Calu3 (cell line): ENCODE measurements at places on chromosomes 4 and X.

GRCh38 chr4:84582302-84582987, 482 bp upstream of the CDS1 start:
- peak; percentile 96 for DNase-seq

- no peak for DNase-seq
Observed at GRCh38 chrX:136041254-136041812, 56.1 kb downstream of the SLC9A6 start.

- no peak for DNase-seq
Observed at GRCh38 chrX:10414862-10415261, 205.5 kb downstream of the MID1 start.

- no peak for DNase-seq
Observed at GRCh38 chr4:55296096-55296495, 49.9 kb upstream of the SRD5A3 start.

GRCh38 chrX:118714521-118714920, 12.9 kb upstream of the IL13RA1 start:
- DNase-seq, result no peak

GRCh38 chrX:71606536-71607216, 11.6 kb downstream of the CXCR3 start:
- no peak for DNase-seq

DNA sequence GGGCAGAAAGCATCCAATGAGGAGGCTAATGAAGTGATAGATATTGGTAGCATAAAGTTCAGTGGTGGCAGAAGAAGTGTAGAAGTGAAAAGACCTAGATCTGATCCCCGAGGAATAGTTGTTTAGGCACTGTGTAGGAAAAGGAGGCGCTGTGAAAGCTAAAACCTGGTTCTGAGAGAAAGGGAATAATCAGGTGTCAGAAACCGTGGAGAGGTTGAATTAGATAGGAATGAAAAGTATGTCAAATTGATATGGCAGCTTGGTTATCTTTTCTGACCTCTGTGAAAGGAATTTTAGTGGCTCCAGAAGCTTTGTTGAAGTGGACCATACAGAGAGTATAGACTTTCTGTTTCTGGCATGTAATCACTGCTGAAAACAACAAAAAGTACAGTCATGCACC, 30.8 kb upstream of the CCDC160 start:
- DNase-seq, result no peak

- no peak for DNase-seq
Observed at GRCh38 chrX:38312436-38312835, 14.9 kb downstream of the RPGR start.

DNA sequence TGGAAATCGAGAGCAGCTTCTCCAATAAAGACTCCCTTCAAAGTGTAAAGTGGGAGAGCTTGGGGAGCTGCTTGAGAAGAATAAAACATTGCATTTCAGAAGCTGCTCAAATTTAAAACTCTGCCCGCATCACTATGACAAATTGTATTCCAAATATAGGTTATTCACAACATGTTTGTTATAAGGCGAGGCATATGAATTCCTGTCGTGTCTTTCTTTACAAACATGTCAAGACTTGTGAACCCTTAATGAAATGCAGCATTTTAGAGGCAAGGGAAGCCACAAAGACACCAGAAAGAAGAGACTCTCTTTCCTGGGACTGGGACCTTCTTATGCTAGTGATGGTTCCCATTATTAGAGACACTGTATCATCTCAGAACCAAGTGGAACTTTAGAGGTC, 311.2 kb downstream of the DHX15 start:
- DNase-seq, result no peak
